ENCODE measurements at places on chromosomes 1 and 21.

GRCh38 chr1:109787845-109788601 is 24.3 kb upstream of the EPS8L3 start:
- DNase-seq = no peak

- no peak for DNase-seq
Observed at GRCh38 chr21:43624339-43624738, 34.9 kb downstream of the HSF2BP start.

DNA sequence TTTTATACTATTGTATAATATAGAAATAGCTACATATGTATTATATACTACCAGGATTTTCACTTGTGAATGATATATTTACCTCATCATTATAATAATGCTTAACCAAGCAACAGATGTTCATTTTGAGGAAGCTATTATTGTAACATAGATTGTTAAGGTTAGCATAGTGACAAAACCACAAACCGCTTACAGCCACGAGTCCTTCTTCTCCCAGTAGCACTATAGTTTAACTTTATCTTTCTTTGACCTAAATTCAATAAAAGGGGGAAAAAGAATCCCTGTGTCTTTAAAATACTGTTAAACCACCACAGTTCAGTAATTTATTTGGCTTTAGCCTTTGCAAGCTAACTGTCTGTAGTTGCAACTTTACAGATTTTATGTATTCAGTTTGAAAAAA is 1039.4 kb upstream of the B3GALT2 start:
- no peak for DNase-seq

- DNase-seq = no peak
Observed at GRCh38 chr1:175307160-175307559, 114.6 kb upstream of the KIAA0040 start.

- DNase-seq = no peak
Observed at GRCh38 chr1:102178480-102178879, 181.8 kb upstream of the OLFM3 start.

- DNase-seq = no peak
Observed at GRCh38 chr21:16404776-16405175, 675.0 kb downstream of the USP25 start.

DNA sequence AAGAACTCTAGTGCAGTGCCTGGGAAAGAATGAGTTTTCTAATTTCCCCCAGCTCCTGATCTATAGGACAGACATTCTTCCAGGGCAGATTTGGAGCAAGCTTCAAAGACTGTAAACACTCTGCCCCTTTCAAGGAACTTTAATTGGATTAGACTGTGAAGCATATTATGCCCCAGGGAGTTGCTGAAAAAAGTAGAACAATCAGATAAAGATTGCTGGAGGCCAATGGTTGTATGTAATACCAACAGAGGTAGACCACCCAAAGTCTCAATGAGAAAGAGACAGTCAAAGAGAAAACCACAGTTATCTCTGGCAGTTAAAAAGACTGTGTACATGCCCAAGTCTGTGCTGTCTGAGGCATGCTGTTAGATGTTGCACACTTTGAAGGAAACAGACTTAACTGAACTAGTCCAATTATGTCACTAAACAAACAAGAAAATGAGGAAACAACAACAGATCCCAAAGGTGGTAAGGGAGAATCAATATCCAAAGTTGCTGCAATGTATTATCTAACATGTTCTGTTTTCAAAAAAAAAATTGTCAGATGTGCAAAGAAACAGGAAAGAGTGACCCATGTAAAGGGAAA is 24.4 kb downstream of the C4BPA start:
- no peak for DNase-seq

DNA sequence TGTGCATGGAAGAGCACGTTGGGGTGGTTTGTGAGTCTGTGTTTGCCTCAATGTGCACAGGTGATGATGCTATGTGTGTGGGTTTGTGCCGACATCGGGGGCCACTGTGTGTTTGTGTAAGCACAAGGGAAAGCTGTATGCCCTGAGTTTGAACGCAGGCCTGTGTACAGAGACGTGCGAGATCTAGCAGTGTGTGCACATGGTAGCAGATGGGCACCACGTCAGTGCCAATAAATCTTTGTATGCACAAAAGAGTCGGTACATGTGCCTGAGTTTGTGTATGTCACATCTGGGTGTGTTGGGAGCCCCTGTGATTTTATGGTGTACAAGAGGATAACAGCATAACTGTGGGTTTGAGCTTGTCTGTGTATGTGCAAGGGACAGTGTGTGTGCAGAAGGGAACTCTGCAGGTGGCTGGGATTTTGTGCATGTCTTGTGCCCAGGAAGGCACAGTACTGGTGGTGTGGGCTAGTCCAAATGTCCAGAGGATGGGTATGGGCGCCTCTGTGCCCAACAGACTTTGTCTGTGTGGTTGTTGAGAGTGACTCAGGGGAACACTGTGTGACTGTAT is 32.0 kb upstream of the WASF2 start:
- no peak for DNase-seq

DNA sequence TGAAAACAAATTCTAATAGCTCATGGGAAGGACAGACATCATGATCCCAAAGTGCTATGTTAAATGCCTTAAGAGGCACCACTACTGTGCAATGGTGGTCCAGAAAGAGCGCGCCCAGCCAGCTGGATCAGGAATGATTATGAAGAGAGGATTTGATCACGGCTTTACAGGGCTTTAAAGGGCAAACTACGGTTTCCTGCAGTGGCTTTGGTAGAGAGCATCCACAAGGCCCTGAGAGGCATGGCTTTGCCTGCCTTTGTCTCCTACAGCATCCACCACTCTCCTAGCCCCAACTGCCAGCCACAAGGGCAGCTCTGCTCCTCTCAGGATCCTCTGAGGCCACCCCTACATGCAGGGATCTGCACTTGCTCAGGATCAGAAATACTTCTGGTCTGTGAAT is 40.7 kb downstream of the ZNF281 start:
- no peak for DNase-seq

GRCh38 chr1:1779320-1779675 is 1.0 kb upstream of the NADK start:
- no peak for DNase-seq

DNA sequence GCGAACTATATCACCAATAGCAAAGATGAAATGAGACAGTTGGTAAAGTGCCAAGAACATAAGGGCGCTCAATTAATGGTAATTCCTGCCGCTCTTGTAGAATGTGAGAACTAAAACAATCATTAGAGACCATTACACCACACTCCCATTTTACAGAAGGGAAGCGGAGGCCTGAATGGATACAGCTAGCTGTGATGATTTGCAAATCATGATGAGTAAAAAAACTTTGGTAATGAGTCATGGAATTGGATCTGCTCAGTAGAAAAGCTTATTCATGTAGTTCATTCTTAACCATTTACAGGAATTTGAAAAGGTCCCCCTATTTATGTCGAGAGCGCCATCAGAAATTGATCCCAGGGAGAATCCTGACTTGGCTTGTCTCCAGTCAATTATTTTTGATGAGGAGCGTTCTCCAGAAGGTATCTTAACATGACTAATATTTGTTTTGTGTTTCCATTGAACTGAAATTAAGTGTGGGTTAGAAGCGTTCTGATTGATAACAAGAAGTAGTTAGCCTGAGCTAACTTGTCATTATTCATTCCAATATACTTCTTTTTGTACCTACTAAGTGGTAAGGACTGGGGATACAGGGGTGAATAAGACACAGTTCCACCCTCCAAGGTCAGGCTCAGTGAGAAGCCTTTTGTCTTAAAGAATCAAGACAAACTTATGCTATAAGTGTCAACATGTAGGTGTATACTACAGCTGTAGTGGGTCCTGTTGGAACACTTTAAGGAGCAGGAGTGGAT is 812 bp downstream of the TTC4 start:
- DNase-seq = no peak

DNA sequence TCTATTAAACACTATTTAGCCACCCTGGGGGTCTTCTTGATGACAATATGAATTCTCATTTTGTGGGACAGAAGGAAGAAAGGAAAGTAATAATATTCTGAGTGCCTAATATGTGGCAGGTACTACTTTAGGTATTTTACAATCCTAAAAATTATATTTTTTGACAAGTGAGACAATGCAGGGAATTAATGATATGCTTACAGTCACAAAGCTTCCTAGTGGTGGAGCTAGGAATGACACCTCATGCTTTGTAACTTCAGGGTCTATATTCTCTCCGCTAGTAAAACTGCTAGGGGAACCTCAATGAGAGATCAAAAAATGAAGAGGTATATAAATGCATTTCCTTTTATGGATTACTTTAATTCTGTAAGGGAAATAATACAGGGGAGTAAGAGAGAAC is 44.3 kb downstream of the TPR start:
- DNase-seq = no peak

- peak; percentile 19 for DNase-seq
Observed at GRCh38 chr1:21217812-21218596, 41.3 kb upstream of the EIF4G3 start.

- DNase-seq = no peak
Observed at GRCh38 chr1:4495809-4496208, 158.6 kb upstream of the AJAP1 start.

DNA sequence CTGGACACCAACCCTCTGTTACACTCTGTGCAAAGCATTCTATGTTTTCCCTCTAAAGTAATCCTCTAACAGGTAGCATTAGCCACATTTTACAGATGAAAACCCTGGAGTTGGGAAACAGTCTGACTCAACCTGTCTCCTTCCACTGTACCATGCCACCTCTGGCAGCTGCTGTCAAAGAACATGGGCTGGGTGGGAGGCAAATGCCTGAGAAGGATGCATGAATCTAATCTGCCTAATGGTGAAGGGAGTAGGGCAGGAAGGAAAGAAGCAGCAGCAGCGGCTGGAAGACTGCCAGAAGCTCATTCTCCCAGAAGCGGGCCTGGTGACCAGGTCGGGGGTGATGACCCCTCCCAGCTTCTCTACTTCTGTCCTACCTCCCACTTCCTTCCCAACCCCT is 21.7 kb downstream of the LRRC71 start:
- DNase-seq = no peak

- no peak for DNase-seq
Observed at GRCh38 chr1:77929806-77930205, 41.4 kb downstream of the NEXN start.

GRCh38 chr21:41402231-41402630 is 23.8 kb upstream of the MX1 start:
- DNase-seq = no peak

DNA sequence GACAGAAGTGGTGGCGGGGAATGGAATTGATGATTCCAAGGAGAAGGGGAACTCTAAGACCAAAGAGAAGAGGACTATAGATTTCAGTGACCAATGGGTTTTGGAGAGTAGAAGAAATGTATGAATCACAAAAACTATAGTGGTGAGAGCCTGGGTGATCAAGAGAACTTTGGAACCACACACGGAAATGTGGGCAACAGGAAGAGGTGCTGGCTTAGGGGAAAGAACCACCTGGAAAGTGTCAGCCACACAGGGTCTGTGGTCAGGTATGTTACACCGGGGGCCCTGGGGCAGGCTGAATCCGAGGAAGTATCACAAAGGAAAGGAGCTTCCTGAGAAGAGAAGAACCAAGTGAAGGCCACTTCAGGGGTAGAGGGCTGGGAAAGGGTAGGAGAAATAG is 11.5 kb upstream of the CHIA start:
- DNase-seq = no peak

- no peak for DNase-seq
Observed at GRCh38 chr1:230048322-230048721, 18.7 kb upstream of the GALNT2 start.

DNA sequence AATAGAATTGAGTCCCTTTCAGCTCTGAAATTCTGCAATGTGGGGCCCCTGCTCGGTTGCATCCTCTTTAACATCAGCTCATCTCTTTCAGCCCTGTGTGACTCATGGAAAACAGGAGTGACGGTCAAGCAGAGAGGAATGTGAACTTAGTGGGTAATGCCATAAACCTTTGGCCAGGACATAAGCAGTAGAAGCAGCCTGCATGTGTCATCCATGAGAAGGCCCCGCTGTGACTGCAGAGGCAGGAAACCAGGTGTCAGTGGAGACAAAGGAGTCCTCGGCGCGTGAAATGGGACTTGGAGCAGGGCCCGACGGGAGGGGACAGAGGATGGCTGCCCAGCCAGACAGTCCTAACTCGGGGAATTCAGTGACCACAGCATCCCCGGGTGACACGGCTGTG is 21.1 kb upstream of the EPHB2 start:
- no peak for DNase-seq

DNA sequence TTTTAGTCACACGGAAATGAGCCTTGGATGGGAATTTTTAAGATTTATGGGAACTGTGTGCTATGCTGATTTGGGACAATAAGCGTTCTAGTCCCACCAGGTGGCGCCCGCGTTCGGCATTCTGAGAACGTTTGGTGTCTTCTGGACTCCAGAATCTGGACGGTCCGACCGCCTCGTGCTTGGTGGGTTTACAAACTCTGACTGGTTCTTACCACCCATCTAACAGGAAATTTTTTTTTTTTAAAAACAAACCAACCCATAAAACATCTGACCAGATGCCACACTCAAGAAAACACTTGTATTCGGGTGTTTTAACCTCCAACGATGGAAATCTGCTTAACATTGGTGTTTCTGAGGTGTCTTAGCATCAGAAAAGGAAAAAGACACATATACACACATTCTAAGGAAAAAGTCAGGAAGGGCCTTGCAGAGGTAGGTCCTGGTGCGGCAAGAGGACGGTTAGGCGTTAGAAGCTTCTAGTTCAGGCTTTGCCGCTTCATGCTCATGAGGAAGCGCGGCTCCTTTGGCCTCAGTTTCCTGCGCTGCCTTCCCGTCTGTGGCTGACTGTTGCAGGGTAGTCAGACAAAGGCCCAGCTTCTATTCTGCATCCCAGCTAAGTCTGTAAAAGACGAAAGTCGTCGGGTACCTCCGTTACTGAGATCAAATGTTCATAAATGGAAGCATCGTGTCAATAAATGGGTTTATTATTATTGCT is 814 bp upstream of the DYRK3 start:
- peak; percentile 90 for DNase-seq

DNA sequence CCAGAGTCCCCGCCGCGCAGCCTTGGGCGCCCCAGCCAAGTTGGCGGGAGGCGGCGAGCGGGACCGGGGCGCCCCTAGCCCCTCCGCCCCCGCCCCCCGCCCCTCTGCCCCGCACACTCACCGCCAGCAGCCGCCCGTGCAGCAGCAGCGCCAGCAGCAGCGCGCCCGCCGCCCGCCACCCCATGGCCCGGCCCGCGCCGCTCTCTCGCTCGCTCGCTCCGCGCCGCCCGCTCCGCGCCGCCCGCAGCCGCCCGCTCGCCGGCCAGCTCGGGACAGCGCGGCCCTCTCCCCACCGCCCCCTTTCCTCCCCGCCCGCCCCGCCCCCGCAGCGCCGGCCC is at the start of gene HSPG2:
TSS of gene HSPG2 (minus strand) at position 277 of the 338 bp plus-strand sequence. CDS start at position 184, 93 bp downstream.
- no peak for DNase-seq

GRCh38 chr1:231193710-231194340 is 32.0 kb downstream of the TRIM67 start:
- DNase-seq = no peak

GRCh38 chr1:119815361-119815760 is 4.1 kb upstream of the REG4 start:
- DNase-seq = no peak

GRCh38 chr1:112698366-112699310 is 8.3 kb downstream of the RHOC start:
- peak; percentile 54 for DNase-seq

- no peak for DNase-seq
Observed at GRCh38 chr1:54318246-54318814, 87.9 kb downstream of the SSBP3 start.

GRCh38 chr1:40451238-40451585 is 936 bp downstream of the ZFP69B start:
- DNase-seq = no peak

GRCh38 chr1:67159233-67159632 is 7.0 kb upstream of the IL23R start:
- DNase-seq = no peak

Data from NCI-H526 (cell line).